Cortex of kidney (tissue), 1 donor: ENCODE measurements at places on chromosomes 5 and 9.

GRCh38 chr5:65620021-65620420, 4.1 kb downstream of the TRIM23 start:
- DNase-seq = no peak

DNA sequence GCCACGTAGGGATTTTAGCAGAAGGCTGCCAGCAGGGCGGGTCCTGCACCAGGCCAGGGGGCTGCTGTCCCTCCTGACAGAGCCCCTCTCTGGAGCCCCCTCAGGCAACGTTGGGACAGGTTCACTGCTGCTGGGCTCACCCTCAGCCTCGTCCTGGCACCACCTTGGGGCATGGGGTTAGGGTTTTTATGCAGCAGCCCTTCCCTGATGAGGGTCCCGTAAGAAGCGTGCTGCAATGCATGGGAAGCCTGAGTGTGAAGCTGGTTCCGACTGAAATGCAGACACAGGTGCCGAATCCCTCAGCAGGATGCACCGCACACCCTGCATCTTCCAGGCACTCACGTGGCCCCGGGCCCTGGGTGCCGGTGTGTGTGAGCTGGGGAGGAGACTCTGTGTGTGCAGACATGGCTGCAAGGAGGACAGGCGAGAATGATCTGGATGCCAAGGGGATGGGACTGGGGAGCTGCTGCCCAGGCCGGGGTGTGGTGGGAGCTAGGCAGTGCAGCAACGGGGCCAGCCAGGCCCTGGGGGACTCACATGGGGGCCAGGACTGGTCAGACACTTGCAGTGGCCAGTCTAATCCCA, 27.1 kb downstream of the ZDHHC11B start:
- DNase-seq = no peak

DNA sequence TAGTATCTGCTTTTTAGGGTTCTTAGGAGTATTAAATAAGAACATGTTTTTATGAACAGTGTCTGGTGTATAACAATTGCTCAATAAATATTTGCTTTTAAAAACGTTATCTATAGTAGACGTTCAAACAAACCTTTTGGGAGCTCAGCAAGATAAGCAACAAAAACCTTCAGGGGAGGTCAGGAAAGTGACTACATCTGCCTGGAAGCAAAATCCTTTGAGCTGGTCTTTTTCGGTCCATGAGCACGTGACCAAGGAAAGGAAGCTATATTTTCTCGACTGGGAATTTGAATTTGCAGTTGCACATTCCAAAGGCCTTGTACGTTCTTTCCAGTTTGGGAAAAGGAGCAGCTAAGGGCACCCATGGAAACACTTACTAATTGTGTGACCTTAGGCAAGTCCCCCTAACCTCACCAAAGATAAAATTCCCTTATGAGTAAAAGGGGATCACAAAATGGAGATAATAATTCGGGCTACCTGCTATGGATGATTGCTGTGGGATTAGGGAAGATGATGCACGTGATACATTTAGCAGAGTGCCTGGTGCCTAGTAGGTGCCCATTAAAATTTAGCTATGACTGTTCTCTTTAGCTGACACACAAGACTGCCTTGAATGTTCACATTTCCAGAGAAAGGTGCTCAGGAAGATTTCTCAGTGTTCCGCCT, 45.4 kb downstream of the PTTG1 start:
- no peak for DNase-seq

DNA sequence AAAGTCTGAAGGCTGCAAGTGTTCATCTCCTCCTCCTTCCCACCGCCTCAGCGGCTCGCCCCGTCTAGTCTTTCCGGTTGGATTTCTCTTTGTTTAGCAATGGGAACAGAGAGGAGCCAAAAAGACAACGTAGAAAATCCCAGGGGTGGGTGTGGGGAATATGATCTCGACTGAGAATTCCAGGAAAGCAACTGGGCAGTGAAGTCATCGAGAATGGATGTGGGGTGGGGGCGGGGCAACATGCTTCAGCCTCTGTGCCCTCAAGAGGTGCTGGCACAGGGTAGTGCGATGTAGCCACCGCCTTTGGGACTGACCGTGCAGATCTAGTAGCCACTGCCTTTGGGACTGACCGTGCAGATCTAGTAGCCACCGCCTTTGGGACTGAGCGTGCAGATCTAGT, 12.9 kb downstream of the MSX2 start:
- DNase-seq = no peak

GRCh38 chr9:84755380-84755779, 85.9 kb downstream of the NTRK2 start:
- DNase-seq = no peak

DNA sequence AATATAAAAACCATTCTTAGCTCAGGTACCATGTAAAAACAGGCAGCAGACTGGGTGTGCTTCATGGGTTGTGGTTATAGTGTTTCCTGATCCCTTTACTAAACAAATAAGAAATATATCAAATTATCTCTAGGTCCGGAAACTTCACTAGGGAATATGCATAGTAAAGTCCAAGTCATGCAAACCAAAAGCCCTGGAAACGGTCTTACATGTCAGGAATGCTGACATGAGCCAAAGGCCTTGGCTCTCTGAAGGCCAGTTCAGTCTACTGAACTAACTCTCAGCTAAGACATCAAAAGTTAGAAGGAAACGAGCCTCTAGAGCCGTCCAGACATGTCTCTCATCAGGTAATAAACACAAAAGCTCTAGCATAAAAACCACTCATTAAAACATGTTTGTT, 778.9 kb upstream of the ZNF608 start:
- DNase-seq = no peak

DNA sequence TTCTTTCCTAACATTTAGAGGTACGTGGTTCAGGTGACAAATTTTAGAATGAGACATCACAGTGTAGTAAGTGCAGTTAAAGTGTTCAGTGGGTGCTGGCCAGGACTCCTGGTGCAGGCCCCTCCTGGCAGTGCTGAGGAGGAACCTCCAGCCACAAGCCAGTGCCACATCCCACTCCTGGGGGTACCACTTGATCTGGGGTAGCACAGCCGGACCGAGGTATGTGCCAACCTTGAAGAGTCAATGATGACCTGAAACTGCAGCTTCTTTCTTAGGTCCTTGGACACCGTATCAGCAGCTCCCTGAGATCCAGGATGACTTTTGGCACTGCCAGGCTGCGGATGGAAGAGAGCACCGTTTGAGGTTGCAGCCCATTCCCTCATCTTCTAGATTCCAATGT, 310.4 kb upstream of the IRX4 start:
- no peak for DNase-seq

DNA sequence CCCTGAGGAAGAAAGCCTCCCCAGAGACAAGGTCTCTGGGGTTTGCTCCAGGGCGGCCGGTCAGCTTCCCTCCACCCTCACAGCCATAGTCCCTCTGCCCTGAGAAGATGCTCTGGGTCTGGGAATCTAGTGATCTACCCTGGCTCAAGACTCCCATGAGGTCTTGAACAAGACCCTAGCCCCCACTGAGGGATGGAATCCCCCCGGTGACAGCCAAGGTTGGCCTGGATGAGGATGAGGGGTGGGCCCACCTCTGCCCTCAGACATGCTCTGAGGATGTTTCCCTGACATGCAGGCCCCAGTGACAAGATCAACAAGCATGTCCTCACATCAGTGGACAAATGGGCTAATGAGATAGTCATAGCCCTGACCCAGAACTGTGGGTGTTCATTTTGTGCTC, 138.6 kb downstream of the C5orf15 start:
- no peak for DNase-seq

- DNase-seq = no peak
Observed at GRCh38 chr5:65172486-65173129, 309.1 kb downstream of the ADAMTS6 start.

DNA sequence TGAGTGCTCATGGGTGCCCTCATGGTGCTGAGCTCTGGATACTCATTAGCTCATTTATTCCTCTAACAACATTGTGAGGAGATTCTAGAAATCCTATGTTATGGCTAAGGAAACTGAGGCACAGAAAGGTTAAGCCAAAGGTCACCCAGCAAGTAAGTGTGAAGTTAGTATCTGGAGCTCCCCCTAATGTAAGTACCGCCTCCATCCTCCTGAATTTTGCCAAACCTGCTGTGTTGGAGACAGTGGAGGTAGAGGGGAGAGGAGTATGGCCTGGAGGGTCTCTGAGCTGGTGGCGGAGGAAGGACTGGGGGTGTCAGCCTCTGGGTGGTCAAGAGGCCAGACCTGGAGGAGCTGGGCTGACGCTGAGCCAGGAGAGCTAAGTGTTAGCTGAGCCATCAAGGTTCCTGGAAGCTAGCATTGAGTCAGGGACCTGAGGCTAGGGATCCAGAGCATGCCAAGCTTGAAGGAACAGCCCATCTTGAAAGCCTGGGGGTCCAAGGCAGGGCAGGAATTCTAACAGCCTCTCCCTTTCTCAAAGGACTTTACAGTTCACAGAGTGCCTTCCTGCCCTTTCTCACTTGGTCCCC, 114.8 kb downstream of the RGS3 start:
- DNase-seq = no peak

- DNase-seq = no peak
Observed at GRCh38 chr9:84107995-84108394, 127.4 kb downstream of the RMI1 start.

DNA sequence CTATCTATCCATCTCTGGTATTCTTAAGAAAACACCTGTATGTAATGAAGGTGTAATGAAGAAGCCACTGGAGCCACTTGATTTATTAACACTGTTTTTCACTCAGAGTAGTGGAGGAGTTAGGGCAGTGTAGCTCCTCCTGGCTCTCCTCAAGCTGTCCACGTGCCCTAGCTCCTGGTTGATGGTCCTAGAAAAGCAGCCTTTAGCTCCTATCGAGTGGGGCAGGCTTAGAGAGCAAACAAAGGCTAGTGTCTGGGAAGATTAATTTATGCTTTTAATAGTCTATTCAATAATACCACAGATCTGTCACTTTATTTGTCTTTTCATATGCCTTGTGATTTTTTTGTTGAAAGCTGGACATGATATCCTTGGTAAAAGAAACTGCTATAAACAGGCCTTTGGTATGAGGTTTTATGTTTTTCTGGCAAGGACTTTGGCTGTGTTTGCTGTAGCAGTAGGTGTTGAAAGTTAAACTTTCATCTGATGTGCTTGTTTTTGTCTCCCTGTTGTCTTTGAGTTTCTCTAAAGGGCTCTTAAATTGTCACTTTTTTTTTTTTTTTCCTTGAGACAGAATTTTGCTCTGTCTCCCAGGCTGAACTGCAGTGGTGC, 141.1 kb downstream of the GCNT1 start:
- no peak for DNase-seq

DNA sequence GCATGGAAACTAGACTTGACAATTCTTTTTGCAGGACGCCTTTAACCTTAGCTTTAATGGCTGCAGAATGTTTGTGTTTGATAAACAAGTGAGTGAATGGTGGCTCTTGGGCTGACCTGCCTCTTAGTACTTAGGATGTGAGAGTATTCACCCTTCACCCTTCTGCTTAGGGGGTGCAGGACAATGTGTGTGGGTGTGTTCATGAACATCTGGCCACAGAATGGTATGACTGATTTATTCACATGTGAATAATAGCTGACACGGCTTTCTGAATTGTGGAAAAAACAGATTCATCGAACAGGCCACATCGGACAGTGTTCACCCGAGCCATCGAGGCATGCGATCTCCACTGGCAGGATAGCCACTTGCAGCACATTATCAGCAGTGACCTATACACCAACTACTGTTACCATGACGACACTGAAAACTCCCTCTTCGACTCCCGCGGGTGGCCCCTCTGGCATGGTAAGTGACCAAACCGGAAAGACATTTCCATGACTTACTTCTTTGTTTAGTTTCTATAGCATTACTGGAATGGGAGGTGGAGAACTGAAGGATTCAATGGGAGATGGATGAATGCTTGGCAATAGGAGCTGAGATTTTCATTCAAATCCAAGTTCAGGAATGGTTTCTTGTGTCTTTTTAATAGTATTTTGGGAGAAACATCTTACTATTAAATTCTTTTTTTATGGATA, 193.6 kb downstream of the ZSWIM6 start:
- DNase-seq = no peak
